ENCODE measurements at places on chromosomes 1 and 21.

- no peak for DNase-seq
Measured at GRCh38 chr1:176444286-176444685, 18.7 kb upstream of the PAPPA2 start.

DNA sequence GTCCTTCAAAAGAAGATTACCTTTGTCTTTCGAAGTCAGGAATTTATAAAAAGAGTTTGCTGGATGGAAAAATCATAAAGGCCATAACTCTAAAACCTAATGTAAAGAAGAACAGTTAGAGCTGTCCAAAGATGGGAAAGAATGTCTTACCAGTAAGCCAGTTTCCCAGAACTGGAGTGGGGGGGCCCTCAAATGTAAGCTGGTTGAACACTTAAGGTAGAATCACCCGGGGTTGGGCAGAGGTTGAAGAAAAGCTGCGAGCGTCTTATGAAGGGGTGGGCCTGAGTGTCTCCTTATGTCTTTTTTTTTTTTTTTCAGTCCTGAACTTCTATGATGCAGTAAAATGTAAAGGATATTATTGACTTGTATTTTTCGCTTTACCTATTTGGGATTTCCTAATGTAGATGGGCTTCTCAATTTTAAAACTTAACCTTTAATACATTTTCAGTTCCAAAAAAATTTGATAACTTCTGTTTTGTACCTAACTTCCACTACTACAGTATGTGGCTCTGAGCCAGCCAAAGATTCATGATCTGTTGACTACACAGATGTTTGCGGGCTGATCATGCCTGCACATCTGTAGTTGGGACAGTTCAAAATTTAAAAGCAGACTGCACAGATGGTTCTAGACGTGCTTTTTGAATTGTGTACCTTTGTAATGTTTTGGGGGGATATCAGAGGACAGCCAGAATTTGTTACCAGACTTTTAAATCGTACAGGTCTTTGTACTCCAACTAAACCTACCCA lies 43.6 kb downstream of the NFYC start:
- DNase-seq: no peak

- no peak for DNase-seq
Measured at GRCh38 chr1:63645317-63645716, 52.1 kb downstream of the PGM1 start.

DNA sequence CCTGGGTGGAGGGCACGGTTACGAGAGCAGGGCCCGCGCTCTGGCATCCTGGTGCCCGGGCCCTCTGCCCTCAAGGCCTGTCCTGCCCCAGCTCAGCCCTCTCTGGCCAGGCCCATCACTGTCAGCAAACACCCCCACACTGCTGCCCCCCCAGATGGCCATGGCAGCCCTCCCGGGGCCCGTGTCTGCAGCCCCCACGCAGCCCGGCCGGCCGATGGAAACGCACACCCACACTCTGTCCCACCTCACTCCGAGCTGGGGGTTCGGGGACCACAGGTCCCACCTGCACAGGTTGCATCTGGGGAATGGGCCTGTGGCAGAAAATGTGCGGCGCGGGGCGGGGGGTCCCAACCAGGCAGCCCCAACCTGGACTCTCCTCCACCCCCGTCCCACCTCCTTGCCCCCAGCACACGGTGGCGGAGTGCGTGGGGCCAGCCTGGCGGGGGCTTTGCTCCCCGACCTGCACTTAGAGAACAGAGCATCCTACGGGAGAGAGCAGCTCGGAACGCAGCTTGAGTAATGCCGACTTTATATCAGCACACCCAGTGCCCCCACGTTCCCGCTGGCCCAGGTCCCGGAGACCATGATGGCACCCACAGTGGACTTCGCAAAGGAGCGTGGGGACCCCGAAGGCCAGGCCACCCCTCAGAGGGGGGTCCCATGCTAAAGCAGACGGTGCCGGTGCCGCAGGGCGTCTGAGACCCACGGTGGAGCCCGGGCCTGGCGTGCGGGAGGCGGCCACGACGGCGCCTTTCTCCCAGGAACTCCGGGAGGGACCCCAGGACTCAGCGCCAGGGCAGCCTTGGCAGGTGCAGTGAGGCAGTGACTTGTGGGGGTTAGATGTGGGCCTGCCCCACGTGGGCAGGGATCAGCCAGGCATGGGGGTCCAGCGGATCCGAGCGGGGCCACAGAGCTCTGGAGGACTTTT lies 7.5 kb upstream of the RNF223 start:
- DNase-seq: no peak

DNA sequence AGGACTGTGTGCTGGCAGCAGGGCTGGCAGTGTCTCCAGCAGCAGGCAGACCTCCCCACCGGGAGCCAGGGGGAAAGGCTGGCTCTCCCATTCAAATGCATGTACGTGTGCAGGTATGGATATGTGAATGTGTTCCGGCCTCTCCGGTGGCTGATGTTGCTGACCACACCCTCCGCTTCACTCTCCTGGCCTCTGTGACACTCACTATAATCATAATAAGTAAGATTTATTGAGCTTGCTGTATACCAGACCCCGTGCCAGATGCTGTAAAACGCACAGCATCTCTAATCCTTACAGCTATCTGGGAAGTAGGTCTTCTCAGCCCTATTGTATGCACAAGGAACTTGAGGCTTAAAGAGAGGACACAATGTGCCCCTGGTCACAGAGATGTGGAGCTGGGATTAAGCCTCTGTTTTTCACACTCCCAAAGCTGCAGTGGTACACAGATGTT lies 20.5 kb upstream of the ARTN start:
- no peak for DNase-seq

DNA sequence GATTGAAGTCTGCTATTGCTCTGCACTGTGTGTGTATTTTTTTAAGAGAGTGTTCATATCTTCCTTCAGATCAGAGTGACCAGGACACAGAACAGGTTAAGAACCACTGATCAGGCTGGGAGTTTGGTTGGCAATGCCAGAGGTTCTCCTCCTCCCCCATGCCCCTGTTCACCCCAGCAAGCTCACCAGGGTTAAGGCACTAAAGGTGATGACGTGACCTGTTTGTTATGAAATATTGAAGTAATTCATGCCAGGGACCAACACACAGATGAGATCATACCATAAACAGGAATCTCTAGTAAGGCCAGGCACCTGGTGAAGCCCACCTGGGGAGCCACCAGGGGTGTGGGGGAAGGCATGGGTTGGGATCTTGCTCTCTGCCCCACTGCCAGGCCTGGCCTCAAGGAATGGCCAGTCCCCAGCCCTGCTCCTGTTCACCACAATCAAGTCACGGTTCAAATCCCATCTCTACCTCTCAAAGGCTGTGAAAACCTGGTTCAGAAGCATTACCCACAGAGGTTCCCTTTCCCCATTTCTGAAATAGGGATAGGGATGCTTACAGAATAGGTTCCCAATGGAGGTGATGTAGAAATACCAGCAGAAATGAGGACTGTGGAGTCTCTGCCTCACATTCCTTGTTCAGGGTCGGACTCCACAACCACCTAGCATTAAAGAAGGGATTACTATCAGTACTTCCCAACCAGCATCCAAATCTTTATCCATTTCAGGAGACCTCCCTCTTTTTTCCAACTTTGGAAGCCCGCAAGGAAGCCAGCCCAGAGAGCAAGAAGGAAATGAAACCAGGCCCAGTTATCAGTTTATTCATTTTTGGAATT lies 2.4 kb downstream of the ID3 start:
- no peak for DNase-seq

Measured in hindlimb muscle (tissue), 1 donor.